D721Med (cell line): ENCODE measurements at places on chromosomes 5 and 9.

DNA sequence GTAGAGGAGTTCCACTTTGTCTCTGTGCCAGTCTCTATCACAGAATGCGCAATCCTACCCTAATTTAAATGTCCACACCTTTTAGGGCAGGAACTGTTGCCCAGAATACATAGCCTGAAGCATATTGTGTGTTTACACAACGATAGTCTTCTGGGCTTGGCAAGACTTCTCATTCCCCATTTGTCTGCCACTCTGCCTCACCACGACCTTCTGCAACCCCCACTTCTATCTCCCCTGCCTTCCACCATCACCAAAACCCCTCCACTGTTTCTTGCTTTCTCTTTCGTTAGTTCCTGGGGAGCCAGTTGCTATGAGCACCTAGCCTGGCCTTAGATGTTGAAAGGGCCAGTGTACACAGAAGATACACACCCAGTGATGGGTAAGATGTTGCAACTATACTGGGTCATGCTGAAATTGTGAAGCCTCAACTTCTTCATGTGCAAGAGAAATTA lies 883 bp upstream of the RNF145 start:
- no peak for DNase-seq

DNA sequence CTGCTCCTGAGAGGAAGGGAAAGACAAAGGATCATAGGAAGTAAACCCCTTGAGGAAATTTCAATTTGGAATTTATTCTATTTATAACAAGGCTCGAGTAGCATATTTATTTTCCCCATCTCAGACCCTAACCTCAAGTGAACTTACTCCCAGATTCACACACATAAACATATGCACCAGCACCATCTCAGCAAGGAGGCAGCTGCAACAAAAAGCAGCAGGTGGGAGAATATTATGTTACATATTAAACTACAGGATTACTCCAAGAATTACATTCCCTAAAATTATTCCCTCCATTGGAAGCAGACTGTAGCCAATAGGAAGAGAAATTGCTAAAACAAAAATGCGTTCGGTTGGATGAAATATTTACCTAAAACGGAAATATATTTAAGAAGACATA lies 108.4 kb upstream of the PRSS3 start:
- DNase-seq: no peak

DNA sequence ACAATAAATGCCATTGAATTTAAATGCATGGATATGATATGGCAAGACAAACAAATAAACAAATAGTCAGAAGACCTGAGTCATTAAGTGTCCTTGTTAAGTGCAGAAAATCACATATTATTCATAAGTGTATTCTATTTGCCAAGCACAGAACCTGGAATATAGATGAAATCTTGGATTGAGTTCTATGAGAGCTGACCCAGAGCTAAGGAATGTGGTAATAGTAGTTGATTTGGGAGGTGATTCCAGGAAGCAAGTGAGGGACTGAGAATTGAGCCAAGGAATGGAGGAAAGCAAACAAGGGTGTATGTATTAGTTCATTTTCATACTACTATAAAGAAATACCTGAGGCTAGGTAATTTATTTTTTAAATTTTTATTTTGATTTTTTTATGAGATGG lies 208.9 kb downstream of the TRIM32 start:
- DNase-seq: no peak

DNA sequence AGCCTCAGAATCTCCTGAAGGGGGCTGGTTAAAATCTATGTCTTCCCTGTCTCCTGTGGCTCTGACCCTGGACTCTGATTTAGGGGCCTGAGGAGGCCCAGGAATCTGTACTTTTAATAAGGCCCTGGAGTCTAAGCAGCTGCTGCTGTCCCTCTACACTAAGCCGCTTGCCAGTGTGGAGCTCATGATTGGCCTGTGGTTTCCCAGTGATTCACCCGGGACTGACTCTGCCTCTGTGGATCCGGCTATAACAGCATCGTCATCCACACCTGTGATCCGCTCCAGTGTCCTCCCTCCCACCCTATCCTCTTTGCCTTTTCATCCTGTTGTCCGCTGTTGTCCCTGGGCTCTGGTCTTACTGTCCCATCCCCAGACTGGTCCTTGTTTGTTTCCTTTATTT lies 3.7 kb downstream of the SLC31A2 start:
- peak; percentile 48 for DNase-seq
